GF-D8 (cell line): ENCODE measurements at places on chromosomes 12 and 14.

- DNase-seq, result no peak
Observed at GRCh38 chr14:29820785-29821184, 106.9 kb downstream of the PRKD1 start.

DNA sequence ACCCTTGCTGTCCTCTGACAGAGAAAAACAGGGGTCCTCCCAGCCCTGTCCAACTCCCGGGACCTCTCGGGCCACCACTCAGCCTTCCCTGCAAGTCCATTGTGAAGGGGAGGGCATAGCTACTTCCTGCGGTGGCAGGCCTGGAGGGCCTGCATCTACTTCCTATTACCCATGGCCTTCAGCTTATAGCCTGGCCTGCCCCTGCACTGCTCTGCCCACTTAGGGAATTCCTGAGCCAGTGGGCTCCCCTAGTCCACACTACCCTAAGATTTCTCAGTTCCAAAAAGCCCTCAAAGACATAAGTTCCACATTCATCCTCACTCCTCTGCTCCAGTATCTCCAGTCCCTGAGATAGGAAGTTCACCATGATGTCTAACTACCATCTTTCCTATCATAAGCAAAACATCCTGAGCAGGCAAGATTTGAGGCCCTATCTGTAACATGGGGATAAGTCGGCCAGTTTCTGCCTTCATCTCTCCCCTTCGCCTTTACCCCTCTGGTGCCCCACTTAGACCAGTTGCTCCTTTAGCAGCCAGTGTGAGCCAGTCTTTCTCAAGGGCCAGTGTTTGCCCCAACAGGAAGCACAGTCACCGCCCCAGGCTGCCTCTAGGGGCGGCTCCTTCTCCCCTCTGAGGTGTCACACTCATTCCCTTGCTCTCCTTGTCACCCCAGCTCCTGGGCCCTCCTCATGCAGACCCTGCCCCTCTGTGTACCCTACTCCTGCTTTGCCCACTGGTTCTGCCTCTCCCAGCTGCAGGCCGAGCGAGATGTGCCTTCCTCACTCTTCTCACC lies 10.9 kb downstream of the HDAC7 start:
- peak; percentile 63 for DNase-seq

GRCh38 chr14:76498463-76498935 lies 122.6 kb downstream of the ESRRB start:
- DNase-seq, result no peak

- peak; percentile 9 for DNase-seq
Observed at GRCh38 chr12:119682639-119683252, 14.8 kb downstream of the PRKAB1 start.

- no peak for DNase-seq
Observed at GRCh38 chr12:71567537-71567936, 96.1 kb downstream of the ZFC3H1 start.

DNA sequence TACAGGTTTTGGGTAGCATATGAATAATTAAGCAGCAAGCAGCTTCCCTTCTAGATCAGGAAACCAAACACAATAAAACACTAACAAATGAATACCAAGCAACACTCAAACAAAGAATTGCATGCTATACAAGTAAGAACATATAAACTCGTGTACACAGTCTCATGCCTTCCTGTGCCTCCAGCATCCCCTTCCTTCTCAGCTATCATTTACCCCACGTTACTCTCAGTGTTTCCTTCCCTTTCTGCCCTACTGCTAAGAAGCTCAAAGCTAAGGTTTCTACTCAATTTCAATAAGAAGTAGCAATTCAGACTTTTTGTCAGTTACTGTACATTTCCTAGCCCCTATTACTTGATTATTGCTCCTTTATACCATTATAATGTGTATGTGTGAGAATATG lies 81.0 kb downstream of the DUSP16 start:
- no peak for DNase-seq

DNA sequence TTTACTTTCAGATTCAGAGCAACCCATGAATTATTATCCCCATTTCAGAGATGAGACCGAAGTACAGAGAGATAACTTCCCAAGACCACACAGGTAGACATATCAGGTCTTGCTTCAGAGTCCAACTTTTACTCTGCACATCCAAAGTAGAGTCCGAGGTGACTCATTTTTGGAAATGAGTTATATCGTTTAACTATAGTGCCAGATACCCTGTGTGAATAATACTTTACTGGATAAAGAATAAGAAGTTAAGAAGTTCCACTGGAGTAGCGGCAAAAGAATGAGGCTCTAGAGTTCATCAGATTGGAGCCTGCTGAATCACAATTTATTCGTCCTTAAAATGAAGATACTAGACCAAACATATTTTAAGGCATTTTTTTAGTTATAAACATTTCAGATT lies 124.7 kb downstream of the EPS8 start:
- DNase-seq, result no peak

DNA sequence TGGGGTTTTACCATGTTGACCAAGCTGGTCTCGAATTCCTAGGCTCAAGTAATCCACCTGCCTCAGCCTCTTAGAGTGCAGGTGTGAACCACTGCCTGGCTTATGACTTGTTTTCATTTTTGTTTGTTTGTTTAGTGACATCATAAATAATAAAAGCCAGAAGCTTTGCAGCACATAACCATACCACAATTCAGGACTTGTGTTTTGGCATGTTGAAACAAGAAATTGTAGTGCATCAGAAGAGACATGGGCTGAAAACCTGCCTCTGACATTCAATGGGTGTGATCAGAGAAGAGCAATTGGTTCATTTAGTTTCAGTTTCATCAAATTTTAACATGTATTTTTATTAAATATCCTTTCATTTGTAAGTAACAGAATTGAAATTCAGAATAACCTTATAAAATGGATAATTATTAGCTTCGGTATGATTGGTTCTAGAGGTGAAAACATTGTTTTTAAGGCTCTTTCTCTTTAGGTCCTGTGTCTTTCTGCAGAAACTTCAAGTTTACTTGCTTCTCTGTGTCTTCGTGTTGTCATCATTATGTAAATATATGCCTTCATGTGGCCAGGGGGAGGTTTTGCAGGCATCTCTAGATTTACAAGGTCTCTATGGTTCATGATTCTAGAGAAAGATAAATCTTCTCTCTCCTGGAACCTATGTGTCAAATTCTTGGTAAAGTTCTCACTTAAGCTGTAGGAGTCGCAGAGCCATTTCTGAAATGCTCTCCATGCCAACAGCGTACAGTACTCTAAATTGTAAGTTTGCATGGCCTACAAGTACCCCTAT lies 312.0 kb downstream of the KCNC2 start:
- no peak for DNase-seq

GRCh38 chr12:131765961-131766360 lies 55.1 kb downstream of the SFSWAP start:
- DNase-seq, result no peak

DNA sequence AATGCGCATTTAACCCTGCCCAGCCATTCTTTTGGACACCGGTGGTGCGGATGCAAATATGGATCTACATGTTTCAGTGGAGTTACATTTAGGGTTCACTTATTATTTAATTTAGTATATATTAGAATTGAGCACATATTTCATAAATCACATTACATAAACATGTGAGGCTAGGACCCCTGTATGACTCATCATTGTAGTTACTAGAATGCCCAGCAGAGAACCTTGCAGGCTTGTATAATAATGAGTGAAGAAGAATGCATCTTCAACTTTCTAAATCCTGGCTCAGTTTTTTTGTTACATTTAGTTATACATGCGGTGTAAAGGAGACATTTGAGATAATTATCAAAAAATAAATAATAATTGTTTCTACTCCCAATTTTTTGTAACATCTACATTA lies 369.0 kb downstream of the ATP23 start:
- DNase-seq, result no peak

DNA sequence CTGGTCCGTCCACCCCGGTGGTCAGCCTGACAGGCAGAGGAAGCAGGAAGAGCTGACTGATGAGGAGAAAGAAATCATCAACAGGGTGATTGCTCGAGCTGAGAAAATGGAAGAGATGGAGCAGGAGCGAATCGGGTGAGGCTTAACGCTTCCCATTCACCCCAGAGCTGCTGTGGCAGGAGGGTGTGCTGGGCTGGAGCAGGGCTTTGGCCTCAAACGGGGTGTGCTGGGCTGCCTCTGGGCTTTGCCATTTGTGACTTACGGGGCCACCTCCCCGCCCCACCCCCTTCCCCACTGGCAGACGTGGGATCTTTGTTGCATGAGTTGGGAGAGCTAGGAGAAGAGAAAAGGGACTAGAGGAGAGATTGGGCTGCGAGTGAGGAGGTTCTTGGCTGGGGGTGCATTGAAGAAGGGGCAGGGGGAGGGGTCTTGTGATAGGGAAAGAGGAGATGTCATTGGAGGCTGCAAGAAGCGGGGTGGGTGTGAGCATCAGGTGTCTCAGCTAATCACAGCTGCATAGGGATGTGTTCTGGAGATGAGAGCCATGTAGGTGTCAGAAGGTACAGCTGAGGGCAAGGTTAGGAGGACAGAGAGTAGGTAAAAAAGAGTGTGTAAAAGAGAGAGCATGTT lies 56.3 kb downstream of the RPH3A start:
- no peak for DNase-seq

- DNase-seq, result no peak
Observed at GRCh38 chr12:7994731-7995205, 37.7 kb upstream of the FOXJ2 start.

DNA sequence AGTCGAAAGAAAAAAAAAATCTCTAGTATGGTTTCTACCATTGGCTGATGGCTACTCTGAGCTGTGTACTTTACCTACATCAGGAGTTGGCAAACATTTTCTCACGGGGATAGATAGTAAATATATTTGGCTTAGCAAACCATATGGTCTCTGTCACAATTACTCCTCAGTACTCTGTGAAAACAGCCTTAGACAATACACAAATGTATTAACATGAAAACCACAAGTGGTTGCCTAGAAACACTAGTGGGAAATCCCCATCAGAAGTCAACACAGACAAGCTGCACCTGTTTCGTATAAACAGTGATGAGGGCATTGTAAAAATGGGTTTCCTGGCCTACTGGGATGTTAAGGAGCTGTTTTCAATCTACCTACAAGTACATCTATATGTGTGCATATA lies 84.6 kb upstream of the NAV3 start:
- no peak for DNase-seq

GRCh38 chr14:105118646-105119407 lies 49.7 kb downstream of the JAG2 start:
- no peak for DNase-seq

DNA sequence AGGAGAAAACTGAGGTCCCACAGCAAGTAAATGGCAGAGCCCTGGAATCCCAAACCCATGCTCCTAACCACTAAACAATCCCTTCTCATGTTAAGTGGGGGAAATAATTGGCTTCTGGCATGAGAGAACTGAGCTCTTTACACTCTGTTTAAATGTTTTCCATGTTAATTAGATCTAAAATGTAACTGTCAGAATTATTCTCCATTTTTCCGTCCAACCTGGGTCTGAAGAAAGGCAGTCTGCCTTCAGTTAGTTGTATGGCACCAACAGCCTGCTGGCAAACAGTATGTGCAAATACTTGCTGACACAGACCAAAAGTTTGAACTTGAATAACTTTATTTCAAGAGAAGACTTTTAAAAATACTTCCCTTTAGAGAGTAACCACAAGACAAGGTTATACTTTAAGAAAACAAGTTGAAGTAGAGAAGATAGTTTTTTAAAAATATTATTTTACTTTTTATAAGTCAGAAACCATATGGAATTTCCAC lies 59.7 kb downstream of the E2F7 start:
- no peak for DNase-seq

GRCh38 chr14:96682401-96682800 lies 114.8 kb upstream of the VRK1 start:
- DNase-seq, result no peak

- DNase-seq, result no peak
Observed at GRCh38 chr12:120175537-120175936, 19.0 kb downstream of the GCN1 start.

GRCh38 chr12:125105600-125105999 lies 40.4 kb downstream of the AACS start:
- no peak for DNase-seq

GRCh38 chr12:91357381-91357780 lies 174.8 kb upstream of the DCN start:
- DNase-seq, result no peak

- no peak for DNase-seq
Observed at GRCh38 chr12:121537814-121538698, 42.8 kb downstream of the KDM2B start.

GRCh38 chr12:76081909-76082308 lies 2.6 kb downstream of the NAP1L1 start:
- no peak for DNase-seq

DNA sequence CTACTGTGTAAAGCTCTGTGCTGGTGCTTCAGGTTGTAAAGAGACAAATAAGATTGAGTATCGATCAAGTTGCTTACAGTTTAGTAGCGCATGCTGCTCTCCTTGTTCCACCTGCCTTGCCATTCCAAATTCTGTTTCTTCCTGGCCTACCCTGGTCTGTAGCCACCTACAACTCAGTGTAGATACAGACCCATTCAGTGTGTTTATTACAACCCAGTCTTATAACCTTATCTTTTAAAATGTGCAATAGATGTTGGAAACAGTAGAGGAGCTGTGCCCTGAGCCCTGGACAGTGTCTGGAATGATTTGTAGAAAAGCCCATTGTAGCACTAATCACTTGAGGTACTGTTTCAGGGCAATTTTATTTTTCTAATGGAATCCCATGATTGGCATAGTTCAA lies 68.5 kb downstream of the DIP2B start:
- DNase-seq, result no peak

- no peak for DNase-seq
Observed at GRCh38 chr12:130949806-130950205, 3.9 kb upstream of the ADGRD1 start.

- no peak for DNase-seq
Observed at GRCh38 chr14:26293909-26294308, 303.9 kb downstream of the NOVA1 start.

- DNase-seq, result no peak
Observed at GRCh38 chr12:30794591-30795409, 40.0 kb upstream of the CAPRIN2 start.

DNA sequence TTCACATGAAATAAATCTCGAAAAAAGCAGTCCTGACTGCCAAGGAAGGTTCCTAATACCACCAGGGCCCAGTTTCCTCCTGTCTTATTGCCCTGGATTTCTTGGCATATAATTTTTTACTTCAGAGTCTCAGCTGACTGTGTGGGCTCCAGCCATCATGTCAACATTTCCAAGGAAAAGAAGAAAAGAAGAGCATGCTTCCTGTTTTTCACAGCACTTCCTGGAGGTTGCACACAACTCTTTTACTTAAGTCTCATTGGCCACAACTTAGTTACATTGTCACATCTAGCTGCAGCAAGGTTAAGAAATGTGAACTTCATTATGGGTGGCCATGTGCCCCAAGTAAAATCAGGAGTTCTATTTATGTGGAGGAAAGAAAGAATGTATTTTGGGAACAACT lies 24.3 kb downstream of the DACT1 start:
- DNase-seq, result no peak

DNA sequence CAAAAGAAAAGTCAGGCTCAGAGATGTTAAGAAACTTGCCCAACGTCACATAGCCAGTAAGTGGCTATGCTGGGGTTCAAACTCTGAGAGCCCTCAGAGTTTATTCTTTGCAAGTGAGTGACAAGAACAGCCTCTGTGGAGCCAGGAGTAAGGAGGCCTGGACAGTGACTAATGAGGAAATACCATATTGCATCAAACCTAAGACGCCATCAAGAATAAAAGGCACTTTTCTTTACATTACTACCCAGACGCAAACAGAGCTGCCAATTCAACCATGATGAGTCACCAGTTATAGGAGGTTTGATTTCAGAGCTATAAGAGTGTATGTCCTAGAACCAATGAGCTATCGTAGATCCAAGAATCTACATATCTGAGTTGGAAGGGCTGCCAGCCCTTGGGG lies 9.4 kb downstream of the TNFRSF1A start:
- no peak for DNase-seq

GRCh38 chr12:52335598-52336262 lies 14.5 kb upstream of the KRT83 start:
- no peak for DNase-seq

GRCh38 chr12:24742378-24742777 lies 206.5 kb downstream of the BCAT1 start:
- DNase-seq, result no peak
